Hematopoietic multipotent progenitor cell treated with erythropoietin and hydrocortisone succinate and interleukin-3 and kit ligand, for 8 days (in vitro differentiated cells): ENCODE measurements at places on chromosomes 7 and 10.

DNA sequence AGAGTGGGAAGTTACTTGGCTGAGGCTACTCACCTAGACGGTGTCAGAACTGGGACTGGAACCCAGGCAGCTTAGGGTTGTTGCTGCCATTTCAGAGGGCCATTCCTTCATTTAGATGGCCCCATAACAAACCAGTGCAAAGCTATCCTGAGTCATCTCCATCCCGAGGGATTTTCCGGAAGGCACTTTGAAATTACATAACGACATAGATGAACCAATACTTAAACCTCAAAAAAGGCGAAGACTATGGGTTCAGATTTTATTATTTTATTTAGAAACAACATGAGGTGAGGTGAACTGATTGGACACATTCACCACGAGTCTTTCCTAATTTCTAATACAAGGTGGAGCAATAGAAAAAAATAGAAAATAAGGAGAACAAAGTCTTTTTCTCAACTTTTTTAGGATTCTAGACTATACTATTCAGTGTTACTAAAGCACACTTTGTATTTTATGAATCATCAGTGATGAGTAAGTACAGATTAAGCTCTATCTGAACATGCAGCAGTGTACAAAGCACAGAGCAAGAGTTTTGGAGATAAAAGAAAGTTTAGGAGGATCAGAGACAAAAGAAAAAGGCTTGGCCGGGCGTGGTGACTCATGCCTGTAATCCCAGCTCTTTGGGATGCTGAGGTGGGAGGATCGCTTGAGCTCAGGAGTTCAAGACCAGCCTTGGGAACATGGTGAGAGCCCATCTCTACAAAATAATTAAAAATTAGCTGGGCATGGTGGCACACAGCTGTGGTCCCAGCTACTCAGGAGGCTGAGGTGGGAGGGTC lies 79.5 kb upstream of the SVIL start:
- DNase-seq: no peak

- no peak for DNase-seq
Observed at GRCh38 chr10:34075254-34075926, 739.7 kb downstream of the PARD3 start.

GRCh38 chr10:77168861-77169260 lies 468.7 kb downstream of the KCNMA1 start:
- DNase-seq: no peak

GRCh38 chr7:85529201-85529600 lies 342.3 kb upstream of the SEMA3D start:
- DNase-seq: no peak

- no peak for DNase-seq
Observed at GRCh38 chr7:98286093-98286539, 4.6 kb downstream of the BRI3 start.

DNA sequence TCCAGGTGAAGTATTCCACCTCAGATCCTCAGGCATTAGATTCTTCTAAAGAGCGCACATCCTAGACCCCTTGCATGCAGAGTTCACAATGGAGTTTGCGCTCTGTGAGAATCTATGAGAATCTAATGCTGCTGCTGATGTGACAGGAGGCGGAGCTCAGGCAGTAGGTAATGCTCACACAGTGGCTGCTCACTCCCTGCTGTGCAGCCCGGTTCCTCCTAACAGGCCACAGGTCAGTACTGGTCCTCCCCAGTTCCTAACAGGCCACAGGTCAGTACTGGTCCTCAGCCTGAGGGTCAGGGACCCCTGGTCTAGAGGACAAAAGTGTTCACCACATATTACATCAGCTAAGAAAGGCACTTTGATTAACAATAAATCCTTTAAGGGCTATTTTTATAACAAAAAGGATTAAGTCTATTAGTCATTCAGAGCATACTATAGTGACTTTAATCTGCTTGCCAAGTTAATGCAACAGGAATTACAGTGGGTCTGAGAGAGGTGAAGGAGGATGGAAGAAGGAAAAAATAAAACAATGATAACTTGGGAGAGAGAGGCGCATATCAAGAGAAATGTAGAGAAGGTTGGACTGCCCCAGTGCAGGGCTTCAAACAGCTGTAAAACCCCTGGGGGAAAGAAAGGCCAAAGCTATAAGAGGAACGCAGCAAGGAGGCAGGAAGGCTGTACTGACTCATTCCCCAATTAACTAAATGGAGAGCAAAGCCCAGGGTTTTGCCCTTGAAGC lies 49.2 kb downstream of the CUL2 start:
- DNase-seq: no peak

GRCh38 chr7:29684787-29685650 lies 121.3 kb upstream of the WIPF3 start:
- DNase-seq: peak; percentile 61

DNA sequence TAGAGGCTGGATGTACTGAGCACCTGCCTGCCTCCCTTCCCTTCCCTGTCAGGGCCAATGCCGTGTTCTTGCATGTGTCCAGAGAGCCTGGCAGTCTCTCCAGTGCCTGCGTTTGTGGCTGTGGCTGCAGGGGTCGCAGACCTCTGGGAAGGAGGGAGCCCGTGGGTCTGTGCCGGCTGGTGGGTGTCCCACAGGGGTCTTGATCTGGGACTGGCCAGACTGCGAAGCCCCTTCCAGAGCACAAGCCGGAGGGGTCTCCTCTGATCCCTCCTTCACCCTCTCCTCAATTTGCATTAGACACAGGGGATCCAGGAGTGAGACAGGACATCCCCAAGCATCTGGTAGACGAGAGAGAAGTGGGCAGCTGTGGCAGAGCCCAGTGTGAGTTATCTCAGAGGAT lies 199.2 kb downstream of the ADARB2 start:
- DNase-seq: no peak

- DNase-seq: peak; percentile 13
Observed at GRCh38 chr10:8052956-8053445, 1.5 kb upstream of the GATA3 start.

- no peak for DNase-seq
Observed at GRCh38 chr7:43594020-43594419, 11.1 kb downstream of the STK17A start.

GRCh38 chr10:132710746-132711612 lies 75.0 kb downstream of the NKX6-2 start:
- no peak for DNase-seq

GRCh38 chr10:108086502-108086901 lies 922.0 kb upstream of the SORCS1 start:
- no peak for DNase-seq

DNA sequence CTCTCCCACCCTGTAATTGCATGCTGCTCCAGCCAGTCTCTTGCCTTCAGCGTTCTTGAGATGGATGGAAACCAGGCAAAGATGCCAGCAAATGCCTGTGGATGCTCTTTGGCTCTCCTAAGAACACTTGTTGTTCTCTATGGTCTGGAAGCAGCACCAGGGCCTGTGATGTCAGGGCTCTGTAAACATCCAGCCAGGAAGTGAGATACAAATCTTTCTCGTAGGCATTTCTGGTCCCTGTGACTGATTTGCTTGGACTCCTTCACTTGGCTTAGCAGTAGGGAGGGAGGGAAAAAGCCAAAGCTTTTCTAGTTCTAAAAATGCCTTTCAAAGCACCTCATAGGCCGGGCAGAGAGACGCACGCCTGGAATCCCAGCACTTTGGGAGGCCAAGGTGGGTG lies 201.3 kb downstream of the REEP3 start:
- DNase-seq: no peak

GRCh38 chr10:63919575-63920279 lies 398.5 kb downstream of the REEP3 start:
- no peak for DNase-seq

GRCh38 chr7:76296743-76297740 lies 5.4 kb upstream of the HSPB1 start:
- DNase-seq: no peak

DNA sequence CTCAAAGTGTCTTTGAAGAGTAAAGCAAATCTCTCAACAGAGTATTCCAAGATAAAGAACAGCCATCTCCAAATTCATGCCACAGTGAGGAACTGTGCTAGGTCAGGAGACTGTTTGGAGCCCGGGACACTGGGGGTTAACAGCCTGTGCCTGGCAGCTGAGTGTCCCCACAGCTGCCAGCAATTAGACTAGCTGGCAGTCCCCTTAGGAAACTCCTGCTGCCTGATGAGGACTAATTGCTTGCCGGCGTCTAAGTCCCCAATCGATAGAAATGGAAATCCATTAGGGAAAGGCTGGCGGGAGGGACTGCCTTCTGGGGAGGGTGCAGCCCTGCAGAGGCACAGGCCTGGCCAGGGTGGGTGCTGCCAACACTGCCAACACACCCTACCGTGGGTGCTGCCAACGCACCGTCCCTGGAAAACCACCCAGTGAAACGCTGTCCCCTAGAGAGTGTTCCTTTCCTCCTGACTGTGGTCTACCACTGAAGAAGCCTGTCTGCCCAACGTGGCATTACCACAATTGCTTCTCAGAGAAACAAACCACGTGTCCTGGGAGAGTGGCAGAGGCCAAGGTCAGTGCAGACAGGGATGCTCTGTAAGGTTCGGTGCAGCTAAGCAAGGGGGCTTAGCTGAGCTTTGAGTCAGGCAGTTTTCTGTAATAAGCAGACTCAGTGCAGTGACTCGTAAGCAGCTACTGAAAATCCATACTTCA lies 60.8 kb downstream of the XRCC2 start:
- DNase-seq: no peak

GRCh38 chr10:48699011-48699627 lies 14.4 kb downstream of the WDFY4 start:
- DNase-seq: no peak

DNA sequence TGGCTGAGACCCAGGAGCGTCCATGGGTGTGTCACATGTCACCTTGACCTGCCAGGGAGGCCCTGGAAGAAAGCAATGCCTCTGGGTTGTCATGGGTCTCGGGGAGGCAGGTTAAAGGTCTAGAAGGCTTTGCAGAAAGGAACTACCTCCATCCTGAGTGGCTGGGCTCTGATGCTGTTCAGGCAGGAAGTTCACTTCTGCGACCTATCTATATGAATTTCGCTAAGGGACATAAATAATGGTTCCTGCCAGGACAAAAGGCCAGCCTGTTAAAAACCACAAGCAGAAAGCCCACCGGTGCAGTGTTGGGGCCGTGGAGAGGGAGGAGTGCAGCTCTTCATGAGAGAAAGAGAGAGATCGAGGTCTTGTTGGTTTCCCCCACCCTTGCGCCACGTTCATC lies 182.9 kb downstream of the PTPN20 start:
- no peak for DNase-seq

DNA sequence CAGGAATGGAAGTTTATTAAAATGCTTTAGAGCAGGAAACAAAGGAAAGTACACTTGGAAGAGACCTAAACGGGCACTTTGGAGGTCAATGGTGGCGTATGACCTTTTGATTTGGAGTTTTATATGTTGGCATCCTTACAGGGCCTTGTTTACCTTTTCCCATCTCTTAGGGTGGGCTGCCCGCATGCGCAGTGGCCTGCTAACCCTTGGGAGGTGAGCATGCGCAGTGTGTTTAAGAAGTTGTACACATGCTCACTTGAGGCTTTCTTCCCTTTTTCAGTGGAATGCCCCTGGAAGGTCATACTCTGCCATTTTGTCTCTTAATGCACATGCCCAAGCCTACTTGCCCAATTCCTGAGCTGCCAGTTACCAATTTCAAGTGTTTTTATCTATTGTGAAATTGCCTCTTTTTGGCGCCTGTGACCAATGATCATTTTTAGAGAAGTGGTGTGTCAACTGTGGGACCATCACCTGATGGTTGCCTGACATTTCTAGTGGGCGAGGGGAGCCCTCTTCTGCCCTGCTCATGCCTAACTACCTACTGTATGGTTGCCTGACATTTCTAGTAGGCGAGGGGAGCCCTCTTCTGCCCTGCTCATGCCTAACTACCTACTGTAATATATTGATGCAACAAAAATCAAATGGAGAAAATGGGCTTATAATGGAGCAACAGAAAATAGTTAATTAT lies 138.0 kb downstream of the PPP1R9A start:
- no peak for DNase-seq
